ACHN (cell line): ENCODE measurements at places on chromosomes 5 and 9.

DNA sequence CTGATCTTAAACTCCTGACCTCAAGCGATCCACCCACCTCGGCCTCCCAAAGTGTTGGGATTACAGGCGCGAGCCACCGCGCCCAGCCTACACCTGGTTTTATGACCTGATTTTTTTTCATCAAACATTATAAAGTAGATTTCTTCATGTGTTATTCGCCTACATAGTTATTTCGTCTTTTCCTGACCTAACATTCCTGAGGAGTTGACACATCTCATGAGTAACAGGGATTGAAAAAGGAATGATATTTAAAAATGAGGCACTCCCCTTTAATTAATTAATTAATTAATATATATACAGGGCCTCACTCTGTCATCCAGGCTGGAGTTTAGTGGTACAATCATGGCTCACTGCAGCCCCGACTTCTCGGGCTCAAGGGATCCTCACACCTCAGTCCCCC is 20.2 kb upstream of the MTMR12 start:
- DNase-seq: no peak

DNA sequence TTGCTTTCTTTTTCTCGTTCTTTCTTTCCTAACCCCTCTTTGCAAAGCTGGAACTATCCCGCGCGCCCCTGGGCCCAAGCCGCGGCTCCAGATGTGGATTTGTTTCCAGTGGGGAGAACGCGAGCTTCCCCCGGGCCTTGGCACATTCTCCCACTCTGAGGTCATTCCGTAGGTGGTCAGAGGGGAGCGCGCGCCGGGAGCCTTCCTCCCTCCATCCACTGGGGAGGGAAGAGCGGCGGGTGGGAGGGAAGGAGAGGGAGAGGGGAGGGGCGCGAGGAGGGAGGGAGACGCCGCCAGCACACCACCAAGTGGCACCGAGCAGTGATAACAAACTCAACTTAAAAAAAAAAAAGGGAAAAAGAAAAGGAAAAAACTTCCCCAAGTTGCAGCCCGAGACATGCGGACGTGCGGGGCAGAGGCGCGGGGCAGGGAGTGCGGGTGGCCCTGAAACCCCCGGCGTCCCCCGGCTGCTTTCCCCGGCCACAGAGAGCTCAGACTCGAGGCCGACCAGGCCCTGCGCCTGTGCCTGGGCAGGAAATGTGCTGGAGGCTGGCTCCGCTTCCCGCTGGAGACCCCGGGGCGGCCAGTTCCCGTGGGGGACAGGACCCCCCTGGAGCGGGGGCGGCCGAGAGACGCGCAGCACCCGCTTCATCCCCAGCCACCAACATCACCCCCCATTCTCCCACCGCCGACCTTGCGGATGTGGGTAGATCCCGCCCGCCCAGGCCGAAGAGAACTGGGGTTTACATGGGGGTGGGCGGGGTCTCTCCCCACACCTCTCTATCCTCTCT is 3.1 kb downstream of the IER5L start:
- DNase-seq: peak; percentile 81

- peak; percentile 61 for DNase-seq
Observed at GRCh38 chr5:14267991-14268708, 125.0 kb downstream of the TRIO start.

DNA sequence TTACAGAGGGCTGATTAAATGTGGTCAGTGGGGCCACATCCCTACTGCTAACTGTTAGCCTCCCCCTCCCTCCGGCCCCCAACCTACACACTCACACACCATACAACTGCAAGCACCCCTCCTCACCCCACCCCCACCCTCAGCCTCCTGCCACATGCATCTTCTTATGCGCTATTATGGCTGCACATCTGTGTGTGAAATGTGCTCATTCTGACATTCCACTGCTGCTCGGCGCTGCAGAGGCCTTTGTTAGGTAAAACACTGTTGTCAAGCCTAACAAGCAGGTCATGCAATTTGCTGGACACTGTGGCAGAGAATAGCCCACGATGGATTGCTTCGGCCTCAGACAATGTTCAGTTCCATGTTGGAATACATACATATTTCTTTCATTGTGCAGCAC is 173.6 kb downstream of the NR2F1-AS1 start:
- DNase-seq: no peak

- DNase-seq: no peak
Observed at GRCh38 chr5:407801-408268, 35.1 kb upstream of the EXOC3 start.

DNA sequence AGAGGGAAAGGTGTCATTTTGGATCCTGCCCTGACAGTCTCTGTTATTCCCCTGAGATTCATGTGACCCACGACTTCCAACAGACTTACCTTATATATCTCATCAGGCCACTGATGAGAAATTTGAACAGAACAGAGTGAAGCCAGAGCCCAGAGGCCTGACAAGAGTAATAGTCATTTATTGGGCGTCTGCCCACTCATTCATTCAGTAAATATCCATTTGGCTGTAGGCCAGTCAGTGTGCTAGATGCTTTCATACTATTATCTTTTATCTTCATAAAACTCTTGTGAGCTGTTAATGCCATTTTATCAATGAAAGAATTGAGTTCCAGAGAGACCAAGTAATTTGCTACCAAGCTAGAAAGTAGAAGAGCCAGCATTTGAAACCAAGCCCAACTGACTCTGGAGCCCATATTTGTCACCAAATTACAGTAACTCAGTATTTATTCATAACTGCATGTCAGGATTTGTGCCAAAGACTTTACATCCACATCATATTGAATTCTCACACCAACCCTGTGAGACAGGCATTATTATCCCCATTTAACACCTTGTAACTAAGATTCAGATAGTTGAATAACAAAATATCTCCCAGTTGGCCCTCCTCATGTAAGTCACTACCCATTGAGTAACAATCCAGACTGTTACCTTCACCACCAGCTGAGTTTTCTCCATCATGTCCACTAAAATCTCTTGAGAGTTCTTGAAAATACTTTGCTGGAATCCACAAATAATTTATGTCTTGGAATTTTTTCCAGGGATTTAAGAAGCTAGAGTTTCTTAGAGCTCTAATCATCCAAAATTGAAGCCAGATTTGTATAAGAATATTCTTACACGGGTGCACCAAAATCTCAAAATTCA is 2.5 kb downstream of the PTPDC1 start:
- no peak for DNase-seq

- peak; percentile 38 for DNase-seq
Observed at GRCh38 chr9:106885451-106885850, 22.5 kb downstream of the ZNF462 start.

DNA sequence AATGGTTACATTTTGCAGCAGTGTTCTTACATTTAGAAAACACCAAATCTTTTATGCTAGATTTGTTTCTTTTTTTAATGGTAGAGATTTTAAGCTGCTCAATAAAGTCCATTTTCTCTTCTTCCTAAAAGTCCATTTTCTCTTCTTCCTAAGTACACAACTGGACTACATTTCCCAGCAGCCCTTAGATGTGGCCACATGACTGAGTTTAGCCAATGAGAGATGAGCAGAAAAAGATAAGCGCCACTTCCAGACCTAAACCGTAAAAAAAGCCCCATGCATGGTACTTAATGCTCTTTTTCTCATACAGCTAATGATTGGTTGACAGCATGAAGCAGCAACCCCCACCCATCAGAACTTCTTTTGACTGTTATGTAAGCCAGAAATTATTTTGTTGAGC is 206.7 kb downstream of the FAM114A2 start:
- no peak for DNase-seq

DNA sequence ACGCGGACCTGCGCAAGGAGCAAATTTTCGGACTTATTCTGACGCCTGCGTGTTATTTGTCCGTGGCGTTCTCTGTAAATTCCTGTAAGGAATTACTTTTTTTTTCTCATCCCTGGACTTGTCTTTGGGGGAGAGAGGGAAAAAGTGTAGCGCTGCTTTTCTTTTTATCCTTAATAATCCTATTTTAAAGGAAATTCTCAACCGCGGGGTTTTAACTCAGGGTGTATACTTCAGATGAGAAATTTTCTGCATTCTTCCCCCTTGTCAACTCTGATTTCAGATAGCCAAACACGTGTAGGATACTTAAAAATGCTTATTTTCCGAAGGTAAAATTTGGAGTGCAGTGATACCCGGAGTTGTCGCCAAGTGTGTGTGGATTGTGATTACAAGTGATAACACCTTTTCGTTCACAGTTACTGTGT is 853 bp downstream of the DCP2 start:
- peak; percentile 24 for DNase-seq

GRCh38 chr9:34929506-34930102 is 28.5 kb upstream of the PHF24 start:
- DNase-seq: peak; percentile 8

DNA sequence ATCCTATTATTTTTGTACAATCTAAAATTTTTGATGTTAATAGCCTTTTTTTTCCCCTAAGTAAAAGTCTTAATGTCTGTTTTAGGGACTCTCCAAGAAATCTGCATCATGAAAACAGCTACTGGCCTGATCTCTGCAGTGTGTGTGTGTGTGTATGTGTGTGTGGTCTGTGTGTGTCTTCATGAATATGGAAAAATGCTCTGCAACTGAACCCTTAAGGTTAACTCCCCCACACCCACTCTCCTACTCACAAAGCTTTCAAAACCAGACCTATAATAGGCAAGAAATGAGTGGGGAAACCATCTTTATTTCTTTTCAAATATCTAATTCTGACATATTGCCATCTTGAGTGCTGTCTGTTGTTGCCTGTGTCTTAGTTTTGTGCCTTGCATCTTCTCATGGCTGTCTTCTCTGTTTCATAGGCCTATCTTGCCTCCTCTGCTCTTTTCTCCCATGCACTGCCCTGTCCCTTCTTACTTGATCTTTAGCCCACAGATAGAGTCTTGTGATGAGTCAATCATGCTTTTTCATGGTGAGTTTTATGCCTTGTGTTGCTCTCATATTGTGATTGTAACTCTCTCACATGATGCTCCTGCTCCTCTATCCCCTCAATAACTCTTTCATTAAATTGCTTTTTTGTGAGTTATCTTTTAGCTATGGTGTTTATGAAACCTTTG is 68.3 kb downstream of the CHSY3 start:
- no peak for DNase-seq

- DNase-seq: no peak
Observed at GRCh38 chr5:42887097-42887496, 75.4 kb upstream of the SELENOP start.

GRCh38 chr5:152188251-152188650 is 216.8 kb downstream of the NMUR2 start:
- no peak for DNase-seq

DNA sequence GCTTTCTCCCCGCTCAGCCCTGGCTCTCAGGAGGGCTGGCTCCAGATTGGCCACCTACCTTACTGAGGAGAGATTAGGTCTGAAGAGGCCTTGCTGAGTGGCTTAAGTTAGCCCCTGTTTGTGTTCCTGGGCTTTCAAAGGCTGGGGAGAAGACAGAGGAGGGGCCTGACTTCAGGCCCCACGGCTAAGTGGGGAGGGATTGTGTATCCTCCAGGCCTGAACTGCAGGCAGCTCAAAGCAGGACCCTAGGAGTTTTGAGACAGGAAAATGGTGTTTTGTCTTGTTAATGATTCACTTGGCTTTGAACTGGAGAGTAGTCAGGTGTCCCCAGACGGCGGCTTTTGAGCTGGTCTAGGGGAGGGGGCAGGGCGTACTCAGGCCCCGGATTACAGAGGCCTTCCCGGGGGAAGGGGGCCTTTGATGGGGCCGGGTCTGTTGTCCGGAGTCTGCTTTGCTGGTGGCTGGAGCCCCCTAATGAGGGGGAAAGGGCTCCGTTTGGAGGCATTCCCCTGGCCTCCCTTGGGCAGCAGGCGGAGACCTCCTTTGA is 162.0 kb upstream of the SMIM23 start:
- DNase-seq: no peak
